ENCODE measurements at places on chromosomes 3 and 15. TPM values are rescaled to one million over a fixed set of nuclear protein-coding genes. Genes with fewer than 3 reads are reported as not detected.

GRCh38 chr15:57387564-57388076 lies 11.3 kb downstream of the CGNL1 start:
- DNase-seq, result no peak

AGBL1 gene
- total RNA-seq, result not detected

DNA sequence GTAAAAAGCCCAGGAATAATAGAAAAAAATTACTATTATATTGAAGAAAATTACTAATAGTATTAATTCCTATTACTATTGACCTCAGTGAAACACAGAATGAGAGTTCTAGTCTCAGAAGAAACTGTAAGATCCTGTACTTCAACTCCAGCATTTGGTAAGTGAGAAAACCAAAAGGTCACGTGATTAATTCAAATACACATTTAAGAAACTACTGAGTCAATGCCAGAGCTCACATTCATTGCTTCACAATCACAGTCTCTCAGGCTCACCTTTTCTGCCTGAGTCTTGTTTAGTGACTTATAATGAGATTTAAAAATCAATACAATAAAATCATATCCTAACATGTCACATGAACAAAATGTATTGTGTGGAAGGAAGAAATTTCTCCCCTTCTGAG lies 556.1 kb downstream of the FGF12 start:
- DNase-seq, result no peak

DNA sequence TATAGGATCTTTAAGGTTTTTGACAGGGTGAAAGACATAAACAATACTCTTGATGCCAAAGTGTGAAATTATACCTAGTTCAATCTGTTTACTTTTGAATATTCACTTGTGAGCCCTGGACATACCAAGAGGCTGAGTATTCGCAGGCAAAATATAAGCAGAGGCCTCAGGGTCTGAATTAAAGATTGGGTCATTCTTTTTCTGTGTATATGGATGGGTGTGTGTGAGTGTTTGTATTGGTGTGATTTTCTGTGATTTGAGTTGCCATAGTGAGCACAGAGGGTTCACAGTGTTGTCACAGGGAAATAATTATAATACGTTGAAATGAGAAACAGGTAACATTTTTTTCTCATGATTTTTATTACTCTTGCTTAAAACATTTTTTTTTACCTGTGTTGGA lies 770.7 kb upstream of the ALCAM start:
- no peak for DNase-seq

DNA sequence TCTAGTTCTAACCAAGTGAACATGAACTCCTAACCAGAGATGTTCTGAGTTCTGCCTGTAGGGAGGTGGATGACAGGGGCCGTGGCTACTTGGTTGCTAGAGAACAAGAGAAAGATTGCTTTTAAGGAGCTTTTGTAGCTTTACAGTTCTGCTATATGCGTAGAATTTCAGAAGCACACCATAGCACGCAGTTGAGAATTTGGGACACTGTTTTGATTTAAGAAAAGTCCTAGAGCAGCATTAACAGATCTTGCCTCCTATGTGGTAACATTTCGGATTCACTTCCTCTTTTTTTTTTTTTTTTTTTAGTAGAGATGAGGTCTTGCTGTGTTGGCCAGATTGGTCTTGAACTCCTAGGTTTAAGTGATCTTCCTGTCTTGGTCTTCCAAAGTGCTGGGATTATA lies 181.7 kb downstream of the TCF12 start:
- no peak for DNase-seq

DNA sequence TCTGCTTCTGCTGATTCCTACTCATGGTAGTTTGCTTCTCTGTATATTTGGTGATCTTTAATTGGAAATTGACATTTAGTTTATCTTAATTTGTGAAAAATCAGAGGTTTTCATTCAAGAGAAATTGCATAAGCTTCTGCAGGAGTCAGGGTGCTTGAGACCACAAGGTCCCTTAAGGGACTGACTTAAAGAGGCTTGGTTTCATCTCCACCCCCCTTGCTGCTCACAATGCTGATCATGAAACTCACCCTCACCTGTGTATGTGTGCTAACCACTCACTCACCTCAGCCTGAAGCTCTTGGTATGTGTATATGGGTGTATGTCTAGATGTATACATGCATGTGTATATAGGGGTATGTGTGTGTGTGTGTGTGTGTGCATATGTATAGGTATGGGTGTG lies 11.4 kb downstream of the PGPEP1L start:
- no peak for DNase-seq

DNA sequence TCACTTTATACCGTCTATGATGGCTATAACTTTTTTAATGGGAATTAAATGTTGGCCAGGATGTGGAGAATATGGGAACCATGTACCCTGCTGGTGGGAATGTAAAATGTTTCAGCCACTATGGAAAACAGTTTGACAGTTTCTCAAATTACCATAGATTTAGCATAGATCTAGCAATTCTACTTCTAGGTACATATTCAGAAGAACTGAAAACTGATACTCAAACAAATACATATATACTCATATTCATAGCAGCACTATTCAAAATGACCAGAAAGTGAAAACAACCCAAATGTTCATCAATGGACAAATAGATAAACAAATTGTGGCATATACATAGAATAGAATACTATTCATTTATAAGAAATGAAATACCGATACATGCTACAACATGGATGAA lies 539.4 kb downstream of the IGSF11 start:
- DNase-seq, result no peak

DNA sequence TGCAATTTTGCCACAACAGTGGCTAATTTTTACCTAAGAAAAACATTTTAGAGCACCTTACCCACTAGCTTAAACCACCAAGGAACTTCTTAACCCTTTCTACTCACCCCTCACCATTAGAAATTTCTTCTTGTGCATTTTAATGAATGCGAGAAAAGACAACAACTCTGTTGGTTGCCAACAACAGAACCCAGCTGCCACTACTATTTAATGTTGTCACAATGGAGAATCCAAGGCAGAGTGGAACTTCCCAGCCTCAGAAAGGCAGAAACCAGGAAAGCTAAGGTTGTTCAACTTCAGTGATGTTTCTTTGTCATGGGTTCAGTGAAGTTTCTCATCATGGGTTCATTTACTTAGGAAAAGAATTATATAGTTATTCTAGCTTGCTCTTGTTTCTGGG lies 325.2 kb upstream of the ARL6 start:
- DNase-seq, result no peak

IL17RD gene
- not detected for total RNA-seq

SIDT1 gene
- total RNA-seq, result 35.0 TPM

- no peak for DNase-seq
Observed at GRCh38 chr15:83565553-83566159, 88.3 kb upstream of the ADAMTSL3 start.

SOX2 gene
- not detected for total RNA-seq

DNA sequence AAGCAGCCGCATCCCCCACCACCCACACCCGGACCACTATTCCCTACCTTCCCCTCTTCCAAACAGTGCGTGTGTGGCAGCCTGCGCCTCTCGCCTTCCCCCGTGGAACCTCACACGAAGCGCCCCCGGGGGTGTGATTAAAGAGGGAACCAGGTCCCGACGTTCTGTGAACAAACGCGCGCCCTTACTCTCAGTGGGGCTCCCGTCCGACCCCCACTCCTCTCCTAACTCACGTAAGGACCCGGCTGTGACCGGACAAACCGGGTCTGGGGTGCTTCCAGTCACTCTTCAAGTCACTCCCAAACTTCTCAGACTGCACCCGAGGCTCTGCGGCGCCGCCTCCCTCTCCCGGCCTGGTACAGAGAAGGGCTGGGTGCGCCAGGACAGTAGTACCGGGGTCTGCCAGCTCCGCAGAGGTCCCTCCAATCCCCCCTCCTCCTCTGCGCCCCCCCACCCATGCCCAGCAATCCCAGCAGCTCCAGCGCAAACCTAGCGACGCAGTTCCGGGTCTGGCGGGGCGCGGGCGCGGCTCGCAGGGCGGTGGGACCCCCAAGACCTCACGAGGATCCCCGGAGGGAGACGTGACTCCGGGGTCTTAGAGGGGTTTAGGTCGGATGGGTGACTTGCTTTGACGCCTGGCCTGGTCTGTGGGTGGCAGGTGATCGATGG lies 574 bp downstream of the DUOXA1 start:
- no peak for DNase-seq

- no peak for DNase-seq
Observed at GRCh38 chr3:47010910-47011309, 31.4 kb downstream of the NBEAL2 start.

DNA sequence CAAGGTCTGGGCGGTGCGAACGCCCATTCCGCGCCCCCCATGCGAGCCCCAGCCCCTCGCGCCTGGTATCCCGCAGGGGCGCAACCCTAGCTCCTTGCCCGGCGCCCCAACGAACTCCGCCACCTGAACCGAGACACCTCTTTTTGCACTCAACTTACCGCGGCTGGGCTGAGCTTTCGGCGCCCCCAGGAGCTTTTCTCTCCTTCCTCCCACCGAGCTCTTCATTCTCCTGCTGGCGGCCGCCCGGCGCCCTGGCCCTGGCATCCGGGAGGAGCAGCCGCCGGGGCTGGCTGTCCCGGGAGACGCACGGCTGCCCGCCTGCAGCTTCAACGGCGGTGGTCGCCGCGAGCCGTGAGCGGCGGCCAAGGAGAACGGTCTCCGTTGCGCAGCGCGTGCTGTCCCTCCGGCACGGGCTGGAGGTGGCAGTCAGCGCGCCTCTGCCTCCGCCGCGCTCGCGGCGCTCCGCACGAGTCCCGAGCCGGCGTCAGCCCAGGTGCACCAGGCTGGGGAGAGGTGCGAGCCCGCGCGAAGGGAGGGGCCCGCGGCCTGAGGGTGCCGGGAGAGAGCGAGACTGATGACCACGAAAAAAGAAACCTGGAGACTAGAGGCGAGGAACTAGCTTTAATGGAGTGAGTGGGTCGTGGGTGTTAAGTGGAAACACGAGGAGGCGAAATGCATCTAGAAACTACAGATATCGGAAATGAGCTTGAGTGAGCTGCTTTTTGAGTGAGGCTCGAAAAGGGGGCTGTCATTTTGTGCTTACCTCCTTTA lies 621.5 kb upstream of the ZNF385D start:
- DNase-seq, result no peak

GRCh38 chr3:46737329-46737731 lies 19.7 kb upstream of the PRSS50 start:
- no peak for DNase-seq

GRCh38 chr15:32784581-32784980 lies 66.8 kb downstream of the GREM1 start:
- DNase-seq, result no peak

ZMYND10 gene
- total RNA-seq, result 5.0 TPM

DNA sequence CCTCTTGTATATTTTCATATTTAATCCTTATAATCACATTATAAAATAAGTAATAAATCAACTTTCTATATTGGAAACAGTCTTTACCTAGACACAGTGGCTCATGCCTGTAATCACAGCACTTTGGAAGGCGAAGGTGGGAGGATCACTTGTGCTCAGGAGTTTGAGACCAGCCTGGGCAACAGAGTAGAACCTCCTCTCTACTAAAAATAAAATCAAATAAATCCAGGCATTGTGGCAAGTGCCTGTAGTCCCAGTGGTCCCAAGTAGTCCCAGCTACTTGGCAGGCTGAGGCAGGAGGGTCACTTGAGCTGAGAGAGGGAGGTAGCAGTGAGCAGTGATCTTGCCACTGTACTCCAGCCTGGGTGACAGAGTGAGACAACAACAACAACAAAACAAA lies 975.1 kb downstream of the ROBO1 start:
- no peak for DNase-seq

ZCWPW2 gene
- total RNA-seq, result 0.42 TPM

- no peak for DNase-seq
Observed at GRCh38 chr15:33454996-33455395, 144.2 kb downstream of the RYR3 start.

CHL1 gene
- not detected for total RNA-seq

- DNase-seq, result no peak
Observed at GRCh38 chr15:70116317-70116716, 18.6 kb upstream of the TLE3 start.

GRCh38 chr15:89769366-89769765 lies 6.8 kb upstream of the MESP2 start:
- no peak for DNase-seq

Measured in activated CD8-positive, alpha-beta T cell treated with anti-CD3 and anti-CD28 coated beads, Interleukin-2, amount 10 ng/mL, durations not matched to agents 7 days and 5 days (primary cell).